ENCODE measurements at places on chromosomes 7 and 10.

- H3K27me3 ChIP-seq: no peaks in the 10 kb centered on the region
- no peak overlapping the region for H3K27ac ChIP-seq
- no peaks in the 10 kb centered on the region for H3K36me3 ChIP-seq
- no peak for DNase-seq
These were observed 674.4 kb downstream of the PHTF2 start for GRCh38 chr7:78473021-78473420.

DNA sequence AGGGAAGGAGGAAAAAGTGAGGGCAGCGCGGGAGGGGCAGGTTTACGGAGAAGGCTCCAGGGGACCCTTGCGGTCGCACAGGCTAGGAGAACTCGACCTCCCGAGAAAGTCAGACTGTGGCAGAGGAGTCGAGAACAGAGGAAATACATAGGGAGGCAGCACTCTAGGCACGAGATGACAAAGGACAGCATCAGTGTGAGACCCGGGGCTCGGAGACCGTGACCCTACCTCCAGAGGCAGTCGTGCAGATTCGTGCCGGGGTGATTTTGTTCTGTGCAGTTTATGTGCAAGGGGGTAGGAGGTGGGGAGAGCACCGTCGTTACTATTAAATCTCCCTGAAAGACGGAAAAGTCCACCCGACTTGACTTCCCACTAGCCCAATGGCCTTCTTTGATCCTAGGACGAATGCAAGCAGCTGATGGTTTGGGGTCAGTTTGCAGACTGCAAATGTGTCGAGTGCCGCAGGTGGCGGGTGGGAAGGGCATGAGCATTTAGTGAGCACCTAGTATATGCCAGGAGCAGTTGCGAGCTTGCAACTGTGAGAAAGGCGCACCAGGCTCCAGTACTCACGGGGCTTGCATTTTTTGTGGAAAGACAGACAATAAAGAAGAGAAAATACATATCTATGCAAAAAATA is 674 bp upstream of the OSBPL3 start:
- H3K27ac ChIP-seq: peak overlapping the region; percentile 97
- peak overlapping the region; percentile 95 for H3K4me3 ChIP-seq
- no peak for DNase-seq

DNA sequence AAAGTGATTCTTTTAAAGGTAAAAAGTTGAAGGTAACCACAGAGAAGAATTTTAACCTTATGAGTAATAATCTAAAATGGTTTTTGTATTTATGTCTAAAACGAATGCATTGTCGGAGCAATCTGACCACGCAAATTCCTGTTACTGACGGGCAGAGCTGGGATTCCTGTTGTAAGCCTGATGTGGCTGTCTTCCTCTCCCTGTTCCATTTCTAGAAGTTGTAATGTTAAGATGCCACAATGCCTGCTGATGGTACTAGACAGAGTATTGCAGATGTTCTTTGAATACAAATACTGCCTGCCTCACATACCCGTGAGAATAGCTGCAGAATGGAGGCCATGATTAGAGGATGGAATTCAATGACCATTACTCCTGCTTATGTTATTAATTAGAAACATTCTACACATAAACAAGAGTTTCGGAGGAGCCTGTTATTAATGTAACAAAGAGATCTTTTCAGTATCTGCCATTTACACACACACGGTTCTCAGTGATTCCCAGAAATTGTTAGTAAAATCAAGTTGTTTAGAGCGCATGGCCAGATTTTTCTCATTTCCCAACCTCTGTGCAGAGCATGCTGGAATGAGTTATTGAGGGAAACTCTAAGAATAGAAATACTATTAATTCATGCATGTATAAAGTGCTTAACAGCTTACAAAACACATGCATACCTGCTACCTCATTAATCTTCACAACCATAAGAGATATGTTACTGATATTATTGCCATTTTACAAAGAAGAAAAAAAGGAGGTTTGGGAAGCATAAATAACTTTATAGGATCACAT is 196.8 kb downstream of the PTN start:
- H3K27me3 ChIP-seq: no peaks in the 10 kb centered on the region
- H3K4me3 ChIP-seq: no peak overlapping the region
- H3K4me1 ChIP-seq: no peaks in the 10 kb centered on the region
- H3K36me3 ChIP-seq: no peaks in the 10 kb centered on the region

DNA sequence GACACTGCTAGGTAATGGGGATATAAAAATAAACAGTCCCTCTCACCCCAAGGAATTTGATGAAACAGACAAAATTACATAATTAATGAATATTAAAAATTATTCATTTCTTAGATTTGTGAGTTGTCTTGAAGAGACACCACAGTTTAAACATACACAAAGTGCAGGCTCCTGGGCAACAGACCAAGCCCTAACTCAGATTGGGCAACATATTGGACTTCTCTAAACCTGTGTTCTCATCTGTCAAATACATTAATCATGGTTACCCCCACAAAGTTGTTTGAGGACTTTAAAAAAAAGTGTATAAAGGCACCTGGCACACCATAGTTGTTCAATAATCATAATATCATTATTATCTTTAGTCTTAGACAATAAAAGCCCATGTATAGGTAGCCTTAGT is 62.5 kb upstream of the CAPZA2 start:
- H3K4me3 ChIP-seq: no peak overlapping the region
- no peak overlapping the region for H3K27ac ChIP-seq
- peaks cover 12% of the 10 kb centered on the region for H3K4me1 ChIP-seq
- DNase-seq: no peak

DNA sequence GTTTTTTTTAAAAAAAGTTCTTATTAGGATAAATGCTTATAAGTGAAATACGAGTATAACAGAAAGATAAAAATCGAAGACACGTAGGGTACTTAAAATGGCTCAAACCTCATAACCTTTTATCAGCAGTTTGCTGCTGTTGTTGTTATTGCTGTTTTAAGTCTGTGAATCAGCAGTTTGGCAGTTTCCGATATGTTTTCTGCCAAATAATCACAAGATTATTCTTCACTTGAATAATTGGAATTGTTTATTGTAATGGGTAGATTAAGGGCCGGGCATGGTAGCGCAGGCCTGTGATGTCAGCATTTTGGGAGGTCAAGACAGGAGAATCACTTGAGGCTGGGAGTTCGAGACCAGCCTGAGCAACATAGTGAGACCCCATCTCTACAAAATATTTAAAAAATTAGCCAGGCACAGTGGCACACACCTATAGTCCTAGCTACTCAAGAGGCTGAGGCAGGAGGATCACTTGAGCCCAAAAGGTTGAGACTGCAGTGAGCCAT is 177.6 kb downstream of the VTI1A start:
- no peak for DNase-seq
- no peak overlapping the region for H3K4me3 ChIP-seq
- no peaks in the 10 kb centered on the region for H3K4me1 ChIP-seq
- no peak overlapping the region for H3K27ac ChIP-seq
- H3K27me3 ChIP-seq: no peaks in the 10 kb centered on the region
- no peaks in the 10 kb centered on the region for H3K36me3 ChIP-seq

- peaks cover 6% of the 10 kb centered on the region for H3K27me3 ChIP-seq
- H3K36me3 ChIP-seq: no peaks in the 10 kb centered on the region
- DNase-seq: no peak
- no peak overlapping the region for H3K4me3 ChIP-seq
- H3K4me1 ChIP-seq: no peaks in the 10 kb centered on the region
- no peak overlapping the region for H3K27ac ChIP-seq
These were observed 247.9 kb downstream of the BAMBI start for GRCh38 chr10:28925121-28925663.

DNA sequence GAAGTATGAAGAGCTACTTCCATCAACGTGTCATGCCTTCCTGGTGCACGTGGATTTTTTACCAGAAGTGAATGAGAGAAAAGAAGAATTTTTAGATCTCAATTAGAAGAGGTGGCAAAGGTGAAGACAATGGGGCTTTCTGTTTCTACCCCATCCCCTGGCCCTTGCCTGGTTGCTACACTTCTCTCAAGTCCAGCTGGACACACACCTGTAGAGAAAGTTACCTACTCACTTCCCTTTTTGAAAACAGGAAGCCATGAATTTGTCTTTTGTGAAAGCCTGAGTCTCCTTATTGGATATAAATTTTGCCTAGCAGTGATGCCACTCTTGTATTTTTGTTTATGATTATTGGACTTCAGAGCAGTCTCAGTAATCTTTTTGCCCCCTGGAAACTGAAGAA is 142.9 kb upstream of the AKR1E2 start:
- no peak overlapping the region for H3K27ac ChIP-seq
- H3K4me3 ChIP-seq: no peak overlapping the region
- no peaks in the 10 kb centered on the region for H3K36me3 ChIP-seq
- peaks cover 3% of the 10 kb centered on the region for H3K27me3 ChIP-seq
- peaks cover 15% of the 10 kb centered on the region for H3K4me1 ChIP-seq

DNA sequence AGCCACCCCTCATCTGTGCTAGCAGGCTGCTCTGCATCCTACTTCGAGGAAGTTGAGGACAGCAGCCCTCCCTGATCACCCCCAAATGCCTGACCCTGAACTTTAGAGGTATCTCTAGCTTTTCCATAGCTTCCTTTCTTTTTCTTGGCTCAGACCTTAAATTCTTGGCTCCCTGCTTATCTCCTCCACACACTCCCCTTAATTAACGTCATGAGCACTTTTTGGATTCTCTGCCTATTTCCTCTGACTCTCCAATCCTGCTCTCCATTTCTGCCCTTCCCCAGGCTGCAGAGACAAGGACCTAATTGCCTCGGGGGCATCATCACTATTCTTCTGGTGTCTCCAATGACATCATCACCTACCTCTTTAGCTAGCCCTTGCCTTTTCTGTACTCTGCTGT is 40.8 kb upstream of the SEC61G start:
- no peaks in the 10 kb centered on the region for H3K36me3 ChIP-seq
- DNase-seq: no peak
- H3K4me3 ChIP-seq: no peak overlapping the region
- no peaks in the 10 kb centered on the region for H3K27me3 ChIP-seq
- no peaks in the 10 kb centered on the region for H3K4me1 ChIP-seq

DNA sequence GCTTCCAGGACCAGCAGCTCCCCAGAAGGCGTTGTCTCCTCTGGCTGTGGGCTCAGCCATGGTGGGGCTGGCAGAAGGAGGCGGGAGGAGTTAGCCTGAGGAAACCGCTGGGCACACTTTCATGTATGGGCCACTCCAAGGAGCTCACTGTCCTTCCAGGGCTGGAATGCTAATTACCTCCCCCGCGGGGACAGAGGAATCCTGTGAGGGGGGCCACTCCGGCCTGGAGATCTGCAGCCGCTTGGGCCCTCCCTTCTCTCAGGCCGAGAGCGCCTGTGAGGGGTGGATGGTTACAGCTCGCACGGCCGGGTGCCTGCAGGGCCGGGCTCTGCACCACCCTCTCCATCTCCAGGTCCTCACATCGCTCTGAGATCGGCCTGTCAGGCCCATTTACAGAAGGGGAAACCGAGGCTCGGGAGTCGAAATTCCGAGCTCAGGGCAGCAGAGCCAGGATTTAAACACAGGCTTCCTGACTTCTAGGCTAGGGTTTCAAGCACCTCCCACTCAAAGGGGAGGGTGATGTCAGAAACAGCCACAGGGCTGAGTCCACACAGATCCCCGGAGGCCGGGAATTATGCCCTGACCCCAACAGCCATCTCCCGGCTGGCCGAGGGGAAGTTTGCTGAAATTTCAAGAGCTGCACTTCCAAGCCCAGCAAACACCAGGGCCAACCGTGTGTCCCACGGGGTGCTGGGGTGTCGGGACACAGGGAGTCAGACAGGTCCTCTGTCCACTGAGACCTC is 59.1 kb downstream of the PDGFA start:
- H3K27ac ChIP-seq: no peak overlapping the region
- H3K4me3 ChIP-seq: no peak overlapping the region
- no peaks in the 10 kb centered on the region for H3K27me3 ChIP-seq
- no peaks in the 10 kb centered on the region for H3K4me1 ChIP-seq
- H3K36me3 ChIP-seq: no peaks in the 10 kb centered on the region

GRCh38 chr7:12358694-12359093 is 45.0 kb downstream of the VWDE start:
- H3K27me3 ChIP-seq: no peaks in the 10 kb centered on the region
- no peak for DNase-seq
- H3K4me1 ChIP-seq: no peaks in the 10 kb centered on the region
- no peak overlapping the region for H3K4me3 ChIP-seq
- H3K27ac ChIP-seq: no peak overlapping the region

DNA sequence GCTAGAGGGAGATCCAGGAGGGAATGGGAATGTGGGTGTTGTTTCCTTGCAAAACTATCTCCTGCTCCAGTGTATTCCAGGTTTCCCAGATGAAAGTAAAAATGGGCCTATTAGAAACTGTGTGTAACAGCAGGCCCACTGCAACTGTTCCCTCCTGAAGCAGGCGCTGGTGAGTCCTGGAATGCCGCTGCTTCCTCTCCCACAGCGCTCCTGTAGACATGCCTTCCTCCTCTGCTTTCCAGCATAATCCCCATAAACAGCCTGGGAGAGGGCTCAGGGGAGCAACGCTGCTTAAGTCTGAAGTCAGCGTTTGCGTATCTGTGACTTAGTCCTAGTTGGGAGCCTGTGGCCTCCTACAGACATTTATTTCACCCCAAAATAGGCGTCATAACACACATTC is 551.0 kb upstream of the FOXK1 start:
- DNase-seq: no peak
- no peaks in the 10 kb centered on the region for H3K36me3 ChIP-seq
- no peak overlapping the region for H3K4me3 ChIP-seq
- H3K4me1 ChIP-seq: no peaks in the 10 kb centered on the region

DNA sequence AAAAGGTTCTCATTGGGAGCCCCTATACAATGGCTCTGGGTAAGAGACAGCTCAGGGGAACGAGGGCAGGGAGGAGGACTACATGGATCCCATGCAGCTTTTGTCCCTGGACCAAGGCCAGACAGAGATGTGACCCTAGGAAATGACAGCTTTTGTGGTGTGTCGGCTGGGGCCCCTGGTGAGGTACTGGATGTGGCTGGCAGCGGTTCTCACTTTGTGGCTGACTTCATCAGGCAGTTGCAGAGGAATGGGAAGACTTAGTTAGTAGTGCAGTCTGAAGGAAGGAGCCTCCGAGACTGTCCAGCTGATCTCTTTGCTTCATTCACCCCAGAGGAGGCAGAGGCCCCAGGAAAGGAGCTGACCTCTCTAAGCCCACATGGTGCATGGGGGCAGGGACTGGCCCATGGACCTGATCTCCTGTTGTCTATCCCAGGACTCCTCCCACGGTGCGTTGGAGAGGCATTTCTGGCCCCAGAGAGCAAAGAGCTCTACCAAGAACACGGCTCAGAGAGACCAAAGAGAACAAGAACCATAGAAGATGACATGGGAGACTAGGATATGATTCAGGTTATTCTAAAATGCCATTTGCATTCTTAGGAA is 202.9 kb downstream of the RPS24 start:
- no peak for DNase-seq
- H3K27ac ChIP-seq: no peak overlapping the region
- H3K27me3 ChIP-seq: peaks cover 23% of the 10 kb centered on the region
- H3K36me3 ChIP-seq: no peaks in the 10 kb centered on the region

DNA sequence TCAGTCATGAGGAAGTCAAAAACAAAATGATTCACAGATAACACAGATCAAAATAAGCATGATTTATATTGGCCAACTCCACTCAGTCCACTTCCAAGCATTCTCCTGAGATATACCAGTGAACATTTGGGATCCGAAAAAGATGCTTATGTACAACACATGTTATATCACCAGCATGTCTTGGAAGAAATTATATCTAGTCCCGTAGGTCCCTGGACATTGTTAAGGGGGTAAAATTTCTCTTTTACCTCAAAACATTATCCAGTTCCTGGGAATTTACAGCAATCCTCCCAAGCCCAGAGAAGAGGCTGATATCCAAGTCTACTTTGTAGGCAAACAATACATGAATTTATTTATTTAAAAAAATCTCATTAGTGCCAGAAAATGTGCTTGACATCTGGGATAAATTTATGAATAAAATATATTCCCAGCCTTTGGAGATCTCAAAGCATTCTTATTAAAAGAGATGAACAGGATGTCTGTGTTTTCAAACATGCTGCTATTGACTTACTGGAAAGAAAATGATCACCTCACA is 582.2 kb upstream of the ZWINT start:
- H3K4me3 ChIP-seq: no peak overlapping the region
- no peak overlapping the region for H3K27ac ChIP-seq
- no peaks in the 10 kb centered on the region for H3K4me1 ChIP-seq
- H3K27me3 ChIP-seq: no peaks in the 10 kb centered on the region
- H3K36me3 ChIP-seq: no peaks in the 10 kb centered on the region

All from activated T-helper 2 cell treated with anti-CD3 and anti-CD28 coated beads, Interferon-gamma antibody, Interleukin-2, Interleukin-4, amounts not matched to agents 10 μg/mL and 5 μg/mL and 100 μg/mL, durations not matched to agents 14 hours and 24 hours and 36 hours (primary cell).